ENCODE measurements at places on chromosomes 2 and 18.

GRCh38 chr18:31156821-31157763, 5.6 kb downstream of the DSC1 start:
- DNase-seq, result peak; percentile 40

DNA sequence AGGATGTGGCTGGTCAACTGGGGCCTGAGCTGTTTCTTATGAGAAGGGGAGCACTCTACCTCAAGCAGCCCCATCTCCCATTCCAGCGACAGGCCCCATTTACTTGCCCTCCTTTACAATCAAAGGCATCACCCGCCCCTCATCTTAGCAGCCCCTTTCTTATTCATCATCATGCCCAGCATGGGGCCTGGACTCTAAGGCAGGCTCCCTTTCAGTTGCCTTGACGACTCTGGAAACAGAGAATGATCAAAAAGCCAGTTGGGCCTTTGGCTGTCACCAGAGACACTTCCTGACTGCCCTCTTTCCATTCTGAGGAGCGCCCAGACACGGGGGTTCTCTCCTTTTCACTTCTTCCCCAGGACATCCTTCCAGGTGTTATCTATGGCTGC, 11.2 kb downstream of the CELF4 start:
- DNase-seq, result no peak

- DNase-seq, result no peak
Measured at GRCh38 chr2:173053043-173053699, 22.5 kb upstream of the MAP3K20 start.

DNA sequence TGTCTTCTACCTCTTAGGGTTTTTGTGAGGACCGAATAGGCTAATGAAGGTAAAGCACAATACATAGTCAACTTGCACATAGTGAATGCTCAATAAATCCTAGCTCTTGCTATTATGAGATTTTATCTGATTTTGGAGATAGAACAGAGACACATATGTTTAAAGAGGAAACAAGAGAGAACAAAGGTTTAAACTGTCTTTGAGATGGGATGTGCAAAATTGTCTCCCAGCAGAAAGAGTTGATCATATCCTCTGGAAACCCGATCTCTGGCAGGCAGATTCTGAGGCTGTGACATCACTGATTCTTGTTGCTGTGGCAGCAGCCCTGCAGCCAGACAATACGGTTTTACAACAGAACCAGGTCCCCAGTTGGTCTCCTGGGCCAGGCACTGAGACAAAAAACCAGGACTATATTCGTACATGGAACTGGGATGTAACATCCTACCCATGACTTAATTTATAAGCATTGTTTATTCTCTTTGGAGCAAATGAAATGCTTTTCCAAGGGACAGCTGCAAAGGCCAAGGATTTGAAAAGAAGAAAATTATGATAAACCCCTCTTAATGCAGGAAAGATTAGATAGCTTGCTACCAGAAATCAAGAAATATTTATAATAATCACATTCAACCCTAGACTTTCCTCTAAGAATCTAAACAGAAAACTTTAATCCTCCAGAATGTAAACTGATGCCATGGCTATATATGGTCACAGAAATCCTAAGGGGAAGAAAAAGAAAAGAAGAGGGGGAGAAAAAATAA, 80.2 kb downstream of the SLC8A1 start:
- peak; percentile 26 for DNase-seq

DNA sequence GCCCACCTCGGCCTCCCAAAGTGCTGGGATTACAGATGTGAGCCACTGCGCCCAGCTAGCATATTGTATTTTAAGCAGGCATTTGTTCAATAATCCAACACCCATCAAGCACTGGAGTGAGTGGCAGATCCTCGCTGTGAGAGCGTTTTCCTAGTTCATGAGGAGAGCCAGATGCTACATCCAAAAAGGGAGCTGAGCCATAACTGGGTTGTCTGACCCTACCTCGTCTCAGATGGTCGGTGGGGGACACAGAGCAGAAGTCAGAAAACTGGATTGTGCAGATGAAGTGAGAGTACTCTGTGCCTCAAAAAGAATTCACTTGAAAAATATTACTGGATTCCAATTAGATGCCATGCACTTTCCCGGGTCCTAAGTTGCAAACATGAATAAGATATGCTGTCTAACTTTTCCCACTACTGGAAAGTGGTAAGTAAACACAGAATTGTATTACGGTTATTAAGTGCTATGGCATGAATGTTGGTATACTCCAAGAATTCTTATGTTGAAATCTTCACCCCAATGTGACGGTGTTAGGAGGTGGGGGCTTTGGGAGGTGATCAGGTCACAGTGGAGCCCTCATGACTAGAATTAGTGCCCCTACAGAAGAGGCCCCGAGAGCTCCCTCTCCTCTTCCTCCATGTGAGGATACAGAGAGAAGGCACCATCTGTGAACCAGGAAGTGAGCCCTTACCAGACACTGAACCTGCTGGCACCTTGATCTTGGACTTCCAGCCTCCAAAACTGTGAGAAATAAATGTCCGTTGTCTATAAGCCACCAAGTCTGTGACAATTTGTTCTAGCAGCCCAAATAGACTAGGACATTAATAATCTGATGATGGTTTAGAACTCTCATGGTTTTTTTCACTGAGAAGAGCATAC, 21.5 kb downstream of the SOWAHC start:
- DNase-seq, result no peak

DNA sequence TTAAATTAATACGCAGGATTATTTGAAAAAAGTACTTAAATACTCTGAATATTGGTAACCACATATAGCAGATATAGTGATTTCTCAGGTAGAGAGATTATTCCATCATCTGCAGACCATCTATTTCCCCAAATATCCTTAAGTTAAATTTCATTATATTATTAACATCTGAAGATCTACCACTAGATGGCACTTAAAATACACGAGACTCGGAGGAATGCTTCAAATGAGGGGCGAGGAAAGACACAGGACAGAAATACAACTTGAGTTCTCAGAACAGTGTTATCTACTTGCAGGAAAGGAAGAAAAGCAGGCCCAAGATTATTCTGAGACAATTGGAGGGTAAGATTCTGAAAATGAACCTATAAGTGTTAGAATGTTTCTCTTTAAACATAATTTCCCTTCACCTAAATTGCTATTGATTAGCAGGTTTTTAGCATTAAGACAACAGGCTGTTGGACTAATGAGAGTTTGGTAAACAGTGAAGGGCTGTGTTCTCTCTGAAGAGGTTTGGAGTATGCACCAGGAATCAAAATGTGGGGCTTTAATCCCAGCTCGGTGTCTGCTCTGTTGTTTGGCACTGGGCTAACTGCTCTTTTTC, 76.9 kb upstream of the GCFC2 start:
- no peak for DNase-seq

- peak; percentile 69 for DNase-seq
Measured at GRCh38 chr18:58213440-58213839, 169.4 kb downstream of the NEDD4L start.

- no peak for DNase-seq
Measured at GRCh38 chr2:127014224-127014623, 92.7 kb downstream of the BIN1 start.

GRCh38 chr18:79733986-79734770, 54.6 kb downstream of the CTDP1 start:
- no peak for DNase-seq

- peak; percentile 83 for DNase-seq
Measured at GRCh38 chr18:73365018-73365417, 497.2 kb upstream of the NETO1 start.

DNA sequence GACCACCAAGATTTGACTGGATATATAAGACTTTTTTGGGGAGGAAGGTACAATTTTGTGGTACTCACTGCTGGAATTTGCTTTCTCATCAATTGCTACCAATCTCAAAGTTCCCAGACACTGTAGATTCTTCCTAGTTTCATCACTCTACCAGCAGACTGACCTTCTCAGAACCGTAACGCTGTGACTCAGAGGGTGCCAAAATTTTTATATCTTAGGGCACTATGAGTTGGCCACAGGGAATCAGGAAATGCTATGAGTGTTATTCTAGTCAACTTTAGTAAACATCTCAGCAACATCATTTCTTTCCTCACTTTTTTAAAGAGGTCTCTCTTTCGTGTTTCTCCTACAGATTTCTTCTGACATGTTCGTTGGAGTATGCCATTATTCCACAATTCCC, 499.0 kb downstream of the TMX3 start:
- DNase-seq, result peak; percentile 41

DNA sequence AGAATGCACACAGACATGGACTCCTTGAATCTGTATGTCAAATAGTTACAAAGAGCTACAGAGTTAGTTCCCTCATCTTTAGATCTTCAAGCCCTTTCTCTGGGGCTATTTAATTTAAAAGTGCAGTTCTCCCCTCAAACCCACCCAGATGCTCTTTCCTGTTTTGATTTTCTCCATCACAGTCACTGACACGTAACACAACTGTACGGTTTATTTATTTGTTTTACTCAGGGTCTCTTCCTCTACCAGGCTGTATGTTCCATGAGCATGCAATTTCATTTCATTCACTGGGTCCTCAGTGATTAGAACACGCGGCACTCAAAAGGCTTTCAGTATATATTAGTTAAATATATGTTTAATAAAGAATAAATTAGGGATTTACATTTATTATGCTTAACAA, 94.7 kb downstream of the DOCK10 start:
- no peak for DNase-seq

DNA sequence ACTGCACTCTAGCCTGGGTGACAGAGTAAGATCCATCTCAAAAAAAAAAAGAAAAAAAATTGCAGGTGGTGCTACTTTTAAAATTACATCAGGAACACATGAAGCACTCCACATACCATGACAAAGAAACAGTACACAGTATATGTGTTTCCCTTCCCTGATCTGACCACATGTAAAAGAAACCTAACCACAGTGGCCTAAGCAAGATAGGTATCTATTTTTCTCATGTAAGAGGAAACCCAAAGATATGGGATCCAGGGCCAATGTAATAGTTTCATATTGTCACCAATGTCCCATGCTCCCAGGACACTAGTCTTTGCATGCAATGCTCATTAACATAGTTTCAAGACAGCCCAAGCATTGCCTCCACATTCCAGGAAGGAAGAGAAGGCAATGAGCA, 99.9 kb downstream of the DYM start:
- no peak for DNase-seq

- no peak for DNase-seq
Measured at GRCh38 chr2:43210467-43211303, 15.7 kb downstream of the ZFP36L2 start.

GRCh38 chr18:78242254-78242643, 737.4 kb upstream of the SALL3 start:
- no peak for DNase-seq

GRCh38 chr2:12774395-12774727, 57.6 kb downstream of the TRIB2 start:
- no peak for DNase-seq

GRCh38 chr2:197309691-197310231, 819 bp downstream of the ANKRD44 start:
- DNase-seq, result no peak

DNA sequence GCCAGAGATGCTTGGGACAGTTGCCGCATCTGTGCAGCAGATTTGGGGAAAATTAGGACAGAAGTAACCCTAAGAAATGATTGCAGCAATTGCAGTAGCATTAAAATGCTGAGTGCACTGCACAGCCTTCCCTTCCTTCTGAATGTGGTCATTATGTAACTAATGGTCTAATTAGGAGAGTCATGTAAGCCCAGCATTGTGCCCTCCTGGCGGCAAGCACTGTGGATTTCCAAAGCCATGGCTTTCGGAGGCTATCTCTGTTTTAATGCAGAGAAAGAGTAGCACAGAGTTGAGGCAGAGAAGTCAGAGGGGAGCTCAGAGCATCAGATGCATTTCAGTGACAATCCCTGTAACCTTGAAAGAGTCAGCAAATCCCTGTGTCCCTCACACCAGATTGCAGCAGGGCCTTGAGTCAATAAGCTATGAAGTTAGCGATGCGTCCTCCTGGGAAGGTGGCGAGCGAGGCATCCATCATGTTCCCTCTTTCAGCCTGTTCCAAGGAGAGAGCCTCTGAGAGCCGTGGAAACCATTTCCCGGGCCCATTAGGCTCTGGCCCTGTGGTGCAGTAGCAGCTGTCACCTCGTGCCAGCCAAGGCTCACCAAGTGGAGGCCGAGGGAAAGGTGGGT, 307.2 kb downstream of the FBXO15 start:
- DNase-seq, result no peak

GRCh38 chr18:49227441-49228165, 232.8 kb downstream of the DYM start:
- DNase-seq, result peak; percentile 50

GRCh38 chr2:118874324-118874723, 26.9 kb upstream of the EN1 start:
- DNase-seq, result no peak

Measured in NCI-H226 (cell line).